Activated T-helper 1 cell treated with anti-CD3 and anti-CD28 coated beads, Interleukin-12 subunit alpha, Interleukin-12 subunit beta, Interleukin-2, Interleukin-4 antibody, amounts not matched to agents 30 ng/mL and 10 ng/mL and 1 ng/mL, durations not matched to agents 14 hours and 24 hours and 36 hours (primary cell): ENCODE measurements at places on chromosomes 12 and 14. TPM values are rescaled to one million over a fixed set of nuclear protein-coding genes. Genes with fewer than 3 reads are reported as not detected.

The ASPG gene
- not detected in 2 replicates for total RNA-seq

The SVOP gene
- not detected in 2 replicates for total RNA-seq

The NR1H4 gene
- total RNA-seq, result not detected in 2 replicates

The GDF3 gene
- not detected in 2 replicates for total RNA-seq

The TSPAN9 gene
- 0.44 and 0.47 TPM in 2 replicates for total RNA-seq

The DTX1 gene
- 0.29 TPM in 2 replicates for total RNA-seq

The LRP1 gene
- total RNA-seq, result 0.26 and 0.73 TPM in 2 replicates

The DPPA3 gene
- not detected in 2 replicates for total RNA-seq

The ADCY4 gene
- total RNA-seq, result 0.93 and 1.5 TPM in 2 replicates

The CMKLR1 gene
- total RNA-seq, result not detected in 2 replicates

The CCDC196 gene
- not detected in 2 replicates for total RNA-seq

The PRORP gene
- 34.1 and 38.0 TPM in 2 replicates for total RNA-seq

The KRT5 gene
- total RNA-seq, result not detected in 2 replicates

The KRT72 gene
- not detected in 2 replicates for total RNA-seq

The SYCP3 gene
- total RNA-seq, result 0.44 TPM in 2 replicates

The OR6C1 gene
- total RNA-seq, result not detected in 2 replicates

The ENDOU gene
- total RNA-seq, result not detected in 2 replicates

The EPS8 gene
- total RNA-seq, result 1.9 and 3.1 TPM in 2 replicates

The SERPINA9 gene
- not detected in 2 replicates for total RNA-seq

The DENND5B gene
- 0.12 and 0.93 TPM in 2 replicates for total RNA-seq

The SMOC1 gene
- not detected in 2 replicates for total RNA-seq

The TBC1D30 gene
- 1.1 and 1.6 TPM in 2 replicates for total RNA-seq

The TRAF3 gene
- 69.2 and 73.1 TPM in 2 replicates for total RNA-seq

The PSMA3 gene
- 453 and 500 TPM in 2 replicates for total RNA-seq

The FIGNL2 gene
- 0.15 and 0.18 TPM in 2 replicates for total RNA-seq

The SLC38A1 gene
- total RNA-seq, result 172 and 182 TPM in 2 replicates

The PSEN1 gene
- total RNA-seq, result 41.1 and 41.9 TPM in 2 replicates

The TUNAR gene
- not detected in 2 replicates for total RNA-seq

The RDH12 gene
- total RNA-seq, result not detected in 2 replicates

The ZDHHC22 gene
- total RNA-seq, result not detected in 2 replicates

The DRAM1 gene
- 3.2 and 4.1 TPM in 2 replicates for total RNA-seq

The CCDC197 gene
- total RNA-seq, result 0.13 TPM in 1 of 2 replicates, not detected in the other

The LMO3 gene
- total RNA-seq, result not detected in 2 replicates

The KCNJ8 gene
- not detected in 2 replicates for total RNA-seq

The OASL gene
- total RNA-seq, result 2.4 and 3.1 TPM in 2 replicates

The NAA25 gene
- total RNA-seq, result 52.2 and 58.1 TPM in 2 replicates

The FSCB gene
- total RNA-seq, result not detected in 2 replicates

The SNRPF gene
- 65.6 and 70.9 TPM in 2 replicates for total RNA-seq

The TMEM229B gene
- 1.7 and 1.8 TPM in 2 replicates for total RNA-seq

The KLRD1 gene
- 2.5 and 2.7 TPM in 2 replicates for total RNA-seq

The SOS2 gene
- 19.9 and 21.6 TPM in 2 replicates for total RNA-seq

The ARHGAP9 gene
- 102 TPM in 2 replicates for total RNA-seq

The REM2 gene
- 0.39 TPM in 1 of 2 replicates, not detected in the other for total RNA-seq

The RASSF8 gene
- total RNA-seq, result 0.12 and 0.13 TPM in 2 replicates

The NPFF gene
- 0.44 TPM in 1 of 2 replicates, not detected in the other for total RNA-seq

The GRIP1 gene
- 0.64 TPM in 1 of 2 replicates, not detected in the other for total RNA-seq

The VWF gene
- total RNA-seq, result not detected in 2 replicates
